ENCODE measurements at places on chromosomes 3 and 15. TPM values are rescaled to one million over a fixed set of nuclear protein-coding genes. Genes with fewer than 3 reads are reported as not detected.

VGLL3 gene
- 55.3 TPM for total RNA-seq

- no peak for DNase-seq
- H3K4me3 ChIP-seq = no peak overlapping the region
- no peaks in the 10 kb centered on the region for H3K27me3 ChIP-seq
- no peaks in the 10 kb centered on the region for H3K4me1 ChIP-seq
- H3K27ac ChIP-seq = peak overlapping the region; percentile 15
- no peaks in the 10 kb centered on the region for H3K36me3 ChIP-seq
These were observed 128.8 kb upstream of the LMOD3 start for GRCh38 chr3:69251078-69251805.

DNA sequence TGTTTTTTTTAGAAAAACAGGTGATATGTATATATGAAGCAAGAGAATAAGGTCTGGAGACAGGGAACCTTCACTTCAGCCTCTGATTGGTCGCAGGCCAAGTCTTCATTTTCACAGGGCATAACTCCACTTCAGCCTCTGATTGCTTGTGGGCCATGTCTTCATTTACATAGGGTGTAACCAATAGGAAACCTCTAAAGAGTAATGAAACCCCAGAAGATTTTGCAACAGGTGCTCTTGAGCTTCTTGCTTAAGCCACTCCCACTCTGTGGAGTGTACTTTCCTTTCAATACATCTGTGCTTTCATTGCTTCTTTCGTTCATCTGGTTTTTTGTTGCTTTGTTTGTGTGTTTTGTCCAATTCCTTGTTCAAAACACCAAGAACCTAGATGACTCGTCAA lies 22.6 kb upstream of the SCG3 start:
- H3K4me3 ChIP-seq = no peak overlapping the region
- no peaks in the 10 kb centered on the region for H3K36me3 ChIP-seq
- H3K27me3 ChIP-seq = no peaks in the 10 kb centered on the region
- DNase-seq = no peak
- no peaks in the 10 kb centered on the region for H3K4me1 ChIP-seq
- no peak overlapping the region for H3K27ac ChIP-seq

DNA sequence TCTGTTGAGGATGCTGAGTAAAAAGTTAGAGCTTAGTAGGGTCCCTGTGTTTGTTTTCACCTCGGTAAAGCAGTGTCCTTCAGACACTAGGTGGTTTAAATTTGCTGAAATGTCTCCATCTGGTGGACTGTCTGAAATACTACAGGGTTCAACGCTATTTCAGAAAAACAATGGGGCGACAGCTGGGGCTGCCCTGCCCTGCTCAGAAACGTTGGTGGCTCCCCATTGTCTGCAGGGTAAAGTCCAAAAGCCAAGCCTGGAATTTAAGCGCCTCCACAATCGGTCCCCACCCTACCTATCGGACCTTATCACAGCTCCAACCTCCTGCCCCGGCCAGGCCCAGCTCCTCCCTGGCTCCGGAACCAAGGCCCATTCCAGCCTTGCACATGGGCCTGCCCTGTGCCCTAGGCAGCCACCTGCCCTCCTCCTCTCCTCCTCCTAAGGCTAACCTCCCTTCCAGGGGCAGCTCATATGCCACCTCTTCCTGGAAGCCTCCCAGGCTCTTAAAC lies 4.3 kb upstream of the TSEN2 start:
- no peak overlapping the region for H3K4me3 ChIP-seq
- H3K36me3 ChIP-seq = no peaks in the 10 kb centered on the region
- no peaks in the 10 kb centered on the region for H3K27me3 ChIP-seq
- H3K4me1 ChIP-seq = peaks cover 29% of the 10 kb centered on the region
- H3K27ac ChIP-seq = no peak overlapping the region
- DNase-seq = peak; percentile 56

DNA sequence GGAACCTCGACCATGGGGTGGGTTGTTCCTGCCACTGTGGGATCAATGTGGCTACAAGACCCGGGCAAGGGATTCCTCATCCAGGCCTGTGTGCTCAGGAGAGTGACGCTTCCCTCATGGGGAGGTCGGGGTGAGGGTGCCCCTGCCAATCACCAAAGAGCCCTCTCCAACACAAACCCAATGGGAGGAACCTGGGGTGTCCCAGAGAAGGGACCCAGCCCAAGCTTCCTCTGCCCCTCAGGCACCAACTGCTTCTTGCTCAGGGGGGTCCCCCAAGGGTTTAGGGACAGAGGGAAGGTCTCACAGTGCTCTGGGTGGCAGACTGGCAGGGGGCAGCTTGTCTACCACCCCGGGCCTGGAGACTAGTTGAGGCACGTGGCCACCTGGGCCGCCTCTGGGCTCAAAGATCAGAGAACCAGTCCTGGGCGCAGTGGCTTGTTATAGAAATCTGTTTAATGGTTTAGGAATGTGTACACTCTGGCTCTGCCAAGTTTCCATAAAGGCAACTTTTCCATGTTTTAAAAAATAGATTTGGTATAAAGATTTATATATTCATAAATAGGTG lies 26.6 kb downstream of the GP9 start:
- peak overlapping the region; percentile 74 for H3K27ac ChIP-seq
- H3K4me3 ChIP-seq = no peak overlapping the region
- peaks cover 6% of the 10 kb centered on the region for H3K4me1 ChIP-seq
- DNase-seq = no peak

CD200R1 gene
- total RNA-seq = 1.2 TPM

CCNB2 gene
- total RNA-seq = 3.3 TPM

DNA sequence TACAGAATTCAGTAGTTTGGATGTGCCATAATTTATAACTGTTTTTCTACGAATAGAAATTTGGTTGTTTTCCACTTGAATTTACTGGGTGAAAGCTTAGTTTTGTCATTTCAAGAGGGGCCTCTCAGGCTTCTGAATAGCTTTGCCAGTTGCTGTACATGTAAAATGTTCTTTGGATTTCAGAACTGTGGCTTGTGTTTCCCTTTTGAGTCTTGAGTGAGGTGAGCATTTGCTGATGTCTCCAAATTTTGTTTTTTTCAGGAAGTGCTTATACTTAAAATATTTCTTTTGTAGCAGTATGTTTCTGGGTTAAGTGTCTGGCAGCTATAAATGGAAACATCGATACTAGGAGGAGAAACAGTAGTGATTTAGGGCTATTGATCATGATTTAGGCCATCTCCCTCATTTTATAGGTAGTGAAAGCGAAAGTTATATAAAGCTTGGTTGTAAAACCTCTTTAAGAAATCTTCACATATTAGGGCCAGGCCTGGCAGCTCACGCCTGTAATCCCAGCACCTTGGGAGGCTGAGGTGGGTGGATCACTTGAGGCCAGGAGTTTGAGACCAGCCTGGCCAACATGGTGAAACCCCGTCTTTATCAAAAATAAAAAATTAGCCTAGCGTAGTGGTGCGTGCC lies 9.2 kb upstream of the TRAK1 start:
- H3K4me3 ChIP-seq = no peak overlapping the region
- H3K4me1 ChIP-seq = peaks cover 37% of the 10 kb centered on the region
- H3K27me3 ChIP-seq = no peaks in the 10 kb centered on the region
- H3K36me3 ChIP-seq = no peaks in the 10 kb centered on the region

CCDC80 gene
- 247 TPM for total RNA-seq

GRCh38 chr3:89058371-89058770 lies 49.0 kb upstream of the EPHA3 start:
- no peak overlapping the region for H3K4me3 ChIP-seq
- no peaks in the 10 kb centered on the region for H3K27me3 ChIP-seq
- no peak for DNase-seq
- H3K4me1 ChIP-seq = no peaks in the 10 kb centered on the region
- no peak overlapping the region for H3K27ac ChIP-seq
- no peaks in the 10 kb centered on the region for H3K36me3 ChIP-seq

GRCh38 chr3:88189361-88189810 lies 39.6 kb downstream of the C3orf38 start:
- H3K4me3 ChIP-seq = no peak overlapping the region
- DNase-seq = no peak
- H3K27me3 ChIP-seq = no peaks in the 10 kb centered on the region
- no peaks in the 10 kb centered on the region for H3K4me1 ChIP-seq
- H3K27ac ChIP-seq = no peak overlapping the region
- H3K36me3 ChIP-seq = no peaks in the 10 kb centered on the region

GRCh38 chr3:127690106-127690505 lies 17.4 kb downstream of the ABTB1 start:
- H3K4me3 ChIP-seq = no peak overlapping the region
- DNase-seq = no peak
- no peaks in the 10 kb centered on the region for H3K27me3 ChIP-seq
- H3K27ac ChIP-seq = peak overlapping the region; percentile 48
- H3K36me3 ChIP-seq = no peaks in the 10 kb centered on the region
- H3K4me1 ChIP-seq = peaks cover 7% of the 10 kb centered on the region

DNA sequence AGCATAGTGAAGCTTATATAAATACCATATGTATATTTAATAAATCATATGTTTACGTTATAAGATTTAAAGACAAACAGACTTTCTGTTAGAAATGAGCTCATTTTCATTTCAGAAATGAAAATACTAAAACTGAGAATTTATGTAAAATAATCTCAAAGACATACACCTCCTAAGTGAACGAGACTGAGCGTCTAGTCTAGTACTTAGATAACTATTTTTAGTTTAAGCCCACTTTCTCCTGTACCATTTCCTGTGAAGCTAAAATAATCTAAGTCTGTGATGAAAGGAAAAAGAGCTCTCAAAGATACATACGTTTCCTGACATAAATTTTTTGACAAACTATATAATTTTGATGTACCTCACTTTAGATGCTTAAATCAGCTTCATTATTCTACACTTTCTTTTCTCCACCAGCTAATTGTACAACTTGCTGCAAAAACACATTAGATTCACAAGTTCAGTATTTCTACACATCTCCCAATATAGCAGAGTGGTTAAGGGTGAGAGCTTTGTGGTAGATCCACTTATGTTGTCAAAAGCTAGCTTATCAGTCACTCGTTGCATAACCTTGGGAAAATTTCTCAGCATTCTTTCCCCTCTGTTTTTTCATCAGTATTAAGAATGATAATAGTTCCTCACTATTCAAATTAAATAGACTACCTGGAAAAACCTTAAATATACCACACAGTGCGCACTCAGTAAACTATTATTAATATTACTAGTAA lies 703.0 kb downstream of the PLOD2 start:
- no peak overlapping the region for H3K27ac ChIP-seq
- no peak overlapping the region for H3K4me3 ChIP-seq
- H3K27me3 ChIP-seq = no peaks in the 10 kb centered on the region

DNA sequence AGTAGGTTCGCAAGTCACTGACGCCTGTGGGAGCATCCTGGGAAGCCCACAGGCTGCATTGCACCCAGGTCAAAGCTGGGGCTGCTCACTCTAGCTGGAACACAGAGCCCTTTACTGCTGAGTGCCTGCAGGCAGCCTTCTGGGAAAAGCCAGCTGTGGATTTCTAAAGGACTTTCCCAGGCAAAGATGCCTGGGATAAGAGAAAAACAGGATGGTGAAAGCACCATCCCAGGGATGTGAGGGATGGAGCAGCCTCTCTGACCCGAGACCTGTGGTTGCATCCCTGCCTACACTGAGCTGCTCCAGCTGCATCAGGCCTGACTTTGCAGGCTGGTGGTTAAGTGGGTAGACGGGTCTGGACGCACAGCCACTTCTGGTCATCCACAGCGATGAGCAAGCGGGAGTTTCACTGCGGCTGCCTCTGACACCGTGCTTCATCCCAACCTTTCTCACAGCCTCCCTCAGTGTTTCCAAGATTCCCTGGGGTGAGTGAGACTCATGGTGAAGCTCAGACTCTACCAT lies 52.5 kb upstream of the AMOTL2 start:
- DNase-seq = no peak
- H3K27me3 ChIP-seq = no peaks in the 10 kb centered on the region
- no peaks in the 10 kb centered on the region for H3K4me1 ChIP-seq
- no peak overlapping the region for H3K4me3 ChIP-seq

RHOA gene
- total RNA-seq = 480 TPM

TRPM1 gene
- not detected for total RNA-seq

DNA sequence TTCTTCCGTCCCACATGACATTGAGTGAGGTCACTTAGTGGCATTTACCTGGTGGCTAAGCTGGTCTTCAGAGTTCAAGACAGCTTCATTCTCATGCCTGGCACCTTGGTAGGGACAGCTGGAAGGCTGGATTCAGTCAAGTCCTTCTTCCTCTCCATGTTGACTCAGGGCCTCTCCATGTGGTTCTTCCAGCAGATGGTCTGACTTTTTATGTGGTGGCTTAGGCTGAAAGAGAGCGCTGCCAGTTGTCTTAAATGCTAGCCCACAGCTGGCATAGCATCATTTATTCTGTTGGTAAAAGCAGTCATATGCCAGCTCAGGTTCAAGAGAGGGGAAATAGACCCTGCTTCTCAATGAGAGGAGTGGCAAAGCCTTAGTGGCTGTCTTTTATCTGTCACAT lies 53.0 kb upstream of the CTDSPL start:
- no peaks in the 10 kb centered on the region for H3K36me3 ChIP-seq
- peaks cover 7% of the 10 kb centered on the region for H3K4me1 ChIP-seq
- no peak for DNase-seq
- no peak overlapping the region for H3K4me3 ChIP-seq

ZNF80 gene
- 0.16 TPM for total RNA-seq

Data from left lung (tissue), 14 donors.